ENCODE measurements at places on chromosomes 3 and 15.

GRCh38 chr3:20218215-20218614, 32.2 kb upstream of the SGO1 start:
- no peak for DNase-seq

GRCh38 chr15:61057830-61058529, 171.1 kb downstream of the RORA start:
- no peak for DNase-seq

GRCh38 chr15:93649691-93650235, 560.8 kb upstream of the RGMA start:
- DNase-seq, result no peak

DNA sequence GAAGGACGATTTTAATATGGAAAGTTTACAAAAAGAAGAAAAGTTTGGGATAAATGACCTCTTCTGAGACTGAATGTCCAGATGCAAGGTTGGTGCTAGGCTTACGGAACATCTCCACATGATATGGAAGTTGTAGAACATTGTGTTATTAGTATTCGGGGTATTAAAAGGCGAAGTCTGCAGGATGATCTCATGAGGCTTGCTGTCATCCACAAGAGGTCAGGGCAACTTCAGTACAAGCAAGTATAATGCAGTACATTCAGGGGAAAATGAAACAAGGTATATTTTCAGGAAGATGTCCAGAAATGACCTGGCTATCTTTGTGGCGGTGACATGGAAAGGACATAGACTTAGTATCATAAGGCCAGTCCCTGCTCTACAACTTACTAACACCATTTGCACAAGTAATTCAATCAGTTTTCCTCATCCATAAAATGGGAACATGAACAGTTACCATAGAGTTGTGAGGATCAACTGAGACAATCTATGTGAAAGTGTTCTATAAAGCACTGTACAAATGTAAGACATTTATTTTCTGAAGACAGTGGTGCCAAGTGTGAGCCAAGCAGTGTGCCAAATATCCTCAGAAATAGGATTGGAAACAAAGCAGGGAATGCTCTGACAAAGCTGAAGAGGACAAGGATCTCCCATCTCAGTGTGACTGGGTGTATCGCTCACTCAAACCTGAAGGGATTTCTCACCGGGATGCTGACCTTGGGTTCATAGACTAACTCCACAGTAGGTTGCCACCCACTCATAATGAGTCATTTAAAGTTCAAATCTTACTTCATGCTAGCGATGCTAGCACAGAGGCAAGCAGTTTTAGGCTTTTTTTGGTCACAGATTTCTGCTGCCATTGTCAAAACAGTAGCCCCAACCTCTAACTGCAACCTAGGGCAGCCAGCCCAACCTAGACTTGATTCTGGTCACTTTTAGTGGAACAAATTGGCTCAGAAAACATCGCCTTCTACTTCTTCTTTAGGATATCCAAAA, 118.3 kb downstream of the TIGIT start:
- DNase-seq, result no peak

DNA sequence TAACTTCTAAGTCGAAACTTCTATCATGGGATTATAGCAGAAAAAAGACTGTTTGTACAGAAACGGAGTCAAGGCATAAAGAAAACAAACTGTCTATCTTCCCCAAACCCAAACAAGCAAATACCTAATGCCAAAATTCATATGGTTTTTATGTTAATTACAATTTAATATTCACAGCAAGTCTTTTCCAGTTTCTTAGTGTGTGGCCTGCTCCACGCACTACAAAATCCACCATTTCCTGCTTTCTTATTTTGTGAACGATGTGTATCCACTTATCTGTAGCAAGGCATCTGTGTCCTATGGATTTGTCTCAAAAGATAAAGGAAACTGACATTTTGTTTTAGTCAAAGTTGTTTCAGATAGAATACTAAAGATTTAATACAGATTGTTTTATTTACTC, 588.0 kb upstream of the CCDC54 start:
- DNase-seq, result no peak

- no peak for DNase-seq
These were observed 19.7 kb upstream of the PSMD6 start for GRCh38 chr3:64042952-64043351.

- no peak for DNase-seq
These were observed 205.8 kb downstream of the RYR3 start for GRCh38 chr15:33516563-33516962.

GRCh38 chr3:9428411-9428810, 31.0 kb downstream of the SETD5 start:
- DNase-seq, result no peak

DNA sequence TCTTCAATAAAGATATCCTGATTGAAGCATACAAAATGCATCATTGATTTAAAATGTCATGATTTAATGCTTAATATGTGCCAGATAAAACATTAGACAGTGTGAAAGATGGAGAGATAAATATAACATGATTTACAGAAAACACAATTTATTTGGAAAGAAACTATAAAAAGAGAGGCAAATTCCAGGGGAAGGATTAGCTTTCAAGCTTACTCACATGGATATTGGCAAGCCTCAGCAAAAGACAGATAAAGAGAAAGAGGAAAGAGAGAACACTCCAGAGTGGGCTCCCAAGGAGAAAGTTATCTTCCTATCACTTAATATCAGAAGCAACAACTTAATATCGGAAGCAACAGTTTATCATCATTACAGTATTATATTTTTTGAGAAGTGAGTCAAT, 1036.5 kb downstream of the SQOR start:
- DNase-seq, result no peak

DNA sequence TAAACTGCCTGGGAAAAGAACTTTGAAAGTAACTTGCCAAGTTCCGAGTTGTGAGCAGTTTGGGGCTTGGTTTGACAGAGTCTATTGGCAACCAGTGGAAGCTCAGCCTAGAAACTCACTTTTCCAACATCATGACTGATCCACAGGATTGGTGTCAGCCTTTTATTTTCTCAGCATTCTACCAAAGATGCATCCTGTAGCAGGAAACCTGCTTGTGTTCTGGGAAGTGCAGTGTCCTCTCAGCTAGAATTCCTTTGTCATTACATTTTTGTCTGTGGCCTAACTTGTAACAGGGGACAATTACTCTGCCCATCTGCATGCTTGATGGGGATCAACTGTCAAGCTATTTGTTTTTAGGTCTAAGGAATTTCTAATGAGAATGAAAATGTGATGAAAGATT, 116.7 kb upstream of the LMOD3 start:
- DNase-seq, result no peak

- DNase-seq, result no peak
These were observed 50.4 kb downstream of the RBM15B start for GRCh38 chr3:51441282-51442030.

DNA sequence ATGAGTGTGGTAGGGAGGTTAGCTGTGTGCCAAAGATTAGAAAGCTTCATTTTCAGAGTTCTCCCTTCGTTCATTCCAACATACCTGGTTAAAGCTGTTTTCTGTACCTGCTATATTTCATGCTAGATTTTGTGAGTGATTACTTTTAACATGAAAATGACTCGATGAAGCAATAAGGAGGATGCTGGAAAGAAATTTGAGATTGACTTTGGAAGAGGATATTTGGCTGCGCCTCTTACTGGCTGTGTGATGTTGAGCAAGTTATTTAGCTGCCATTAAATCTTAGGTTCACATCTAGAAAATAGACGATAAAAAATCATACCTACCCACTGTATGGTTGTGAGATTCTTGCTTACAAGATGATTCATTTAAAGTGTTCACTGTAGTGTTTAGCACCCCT, 288.7 kb downstream of the ZIC4 start:
- no peak for DNase-seq
